ENCODE measurements at places on chromosomes 11 and 22.

GRCh38 chr11:9803685-9804418 is 140.0 kb downstream of the SWAP70 start:
- DNase-seq: no peak

DNA sequence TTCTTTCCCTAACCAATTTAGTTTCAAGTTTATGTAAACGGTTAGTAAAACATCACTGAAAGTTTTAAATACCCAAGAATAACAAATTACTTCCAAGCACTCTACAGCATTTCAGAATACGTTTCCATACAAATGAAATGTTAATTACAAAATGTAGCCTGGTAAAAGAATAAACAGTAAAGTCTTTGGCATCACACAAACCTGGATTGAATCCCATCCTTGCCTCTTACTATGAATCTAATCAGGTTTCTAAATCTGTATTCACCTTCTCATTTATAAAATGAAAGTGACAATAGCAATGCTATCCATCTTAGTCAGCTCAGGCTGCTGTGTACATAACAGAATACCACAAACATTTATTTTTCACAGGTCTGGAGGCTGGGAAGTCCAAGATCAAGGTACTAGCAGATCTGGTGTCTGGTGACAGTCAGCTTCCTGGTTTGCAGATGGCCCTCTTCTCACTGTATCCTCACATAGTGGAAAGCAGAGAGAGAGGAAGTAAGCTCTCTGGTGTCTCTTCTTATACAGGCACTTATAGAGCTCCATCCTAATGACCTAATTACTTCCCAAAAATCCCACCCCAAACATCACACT is 19.2 kb downstream of the FAM168A start:
- DNase-seq: no peak

DNA sequence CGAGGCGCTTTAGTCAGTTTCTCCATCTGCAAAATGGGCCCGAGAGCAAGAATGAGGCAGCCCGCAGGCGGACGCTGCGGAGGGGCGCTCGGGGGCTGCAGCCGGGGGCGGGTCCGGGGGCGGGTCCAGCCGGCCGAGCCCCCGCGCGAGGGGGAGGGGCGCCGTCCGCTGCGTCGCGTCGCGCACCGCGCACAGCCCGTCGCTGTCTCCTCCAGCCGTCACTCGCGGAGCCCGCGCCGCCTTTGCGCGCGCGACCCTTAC is 282 bp downstream of the PC start:
- peak; percentile 72 for DNase-seq

GRCh38 chr11:113623114-113623513 is 83.0 kb downstream of the TMPRSS5 start:
- no peak for DNase-seq

DNA sequence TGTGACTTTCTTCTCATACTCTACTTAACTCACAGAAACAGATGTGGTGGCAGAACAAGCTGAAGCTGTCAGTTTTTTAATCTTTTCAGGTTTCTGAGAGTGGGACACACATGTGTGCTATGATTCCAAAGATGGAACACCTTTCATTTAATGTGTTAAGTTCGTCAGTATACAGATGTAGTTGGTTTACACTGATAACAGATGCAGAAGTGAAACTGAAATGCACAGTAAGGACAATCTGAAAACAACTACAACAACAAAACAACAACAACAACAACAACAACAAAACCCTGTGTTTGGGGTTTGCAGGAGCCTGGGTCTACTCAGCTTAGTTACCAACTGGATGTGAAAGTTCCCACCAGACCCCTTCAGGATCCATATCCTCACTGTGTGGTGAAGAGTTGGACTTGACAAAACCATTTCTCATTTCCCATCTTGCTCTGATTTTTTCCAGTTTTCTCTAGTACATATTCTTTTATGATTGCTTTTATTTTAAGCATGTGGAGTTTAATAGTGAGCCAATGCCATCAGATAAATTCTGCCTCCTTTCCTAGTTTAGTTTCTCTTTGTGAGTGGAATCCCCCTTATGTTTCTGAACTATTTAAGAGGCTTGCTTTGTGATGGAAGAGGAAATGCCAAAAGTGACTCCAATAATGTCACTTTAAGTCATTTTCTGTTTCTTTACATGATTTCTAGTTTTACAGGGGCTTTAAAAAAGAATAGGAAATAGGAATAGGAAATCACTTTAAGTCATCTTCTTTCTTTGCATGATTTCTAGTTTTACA is 47.8 kb downstream of the ARHGAP42 start:
- no peak for DNase-seq

Data from glutamatergic neuron (in vitro differentiated cells).